ENCODE measurements at places on chromosomes 7 and 10.

DNA sequence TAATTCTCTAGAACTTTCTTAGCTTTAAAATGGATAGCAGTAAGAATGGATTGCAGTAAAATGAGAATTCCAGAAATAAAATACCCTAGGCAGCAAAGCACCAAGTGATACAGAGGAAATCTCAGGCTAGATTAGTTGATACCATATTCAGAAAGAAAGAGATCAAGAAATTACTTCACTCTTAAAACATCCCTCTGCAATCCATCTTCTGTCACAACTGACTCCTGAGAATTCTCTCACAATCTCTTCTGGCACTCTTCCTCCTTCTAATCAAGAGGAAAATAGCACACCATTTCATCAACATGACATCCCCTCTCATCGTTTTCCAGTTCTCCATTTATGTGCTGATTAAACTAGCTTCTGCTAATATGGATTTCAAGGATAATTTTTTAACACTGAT lies 42.2 kb upstream of the LAMB1 start:
- DNase-seq: no peak

GRCh38 chr7:135678612-135679575 lies 16.6 kb downstream of the STMP1 start:
- DNase-seq: no peak

DNA sequence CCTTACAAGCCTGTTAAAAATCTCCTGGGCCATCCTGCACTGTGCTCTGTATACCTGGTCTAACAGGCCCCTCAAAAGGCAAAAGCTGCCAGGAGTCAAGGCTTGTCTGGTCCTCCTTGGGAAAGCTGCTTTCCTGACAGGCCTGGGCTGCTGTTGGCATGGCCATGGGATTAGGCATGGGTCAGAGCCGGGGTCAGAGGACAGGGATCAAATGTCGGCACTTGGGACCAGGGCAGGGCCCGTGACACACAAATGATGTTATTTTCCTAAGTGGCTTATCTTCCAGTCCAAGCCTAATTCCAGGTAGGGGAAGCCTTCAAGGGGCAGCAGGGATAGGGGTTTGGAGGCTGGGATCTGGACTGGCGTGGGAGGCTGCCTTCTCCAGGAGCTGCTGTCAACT lies 191.5 kb upstream of the GPR26 start:
- no peak for DNase-seq

- no peak for DNase-seq
Observed at GRCh38 chr7:154674191-154674590, 328.7 kb downstream of the PAXIP1 start.

DNA sequence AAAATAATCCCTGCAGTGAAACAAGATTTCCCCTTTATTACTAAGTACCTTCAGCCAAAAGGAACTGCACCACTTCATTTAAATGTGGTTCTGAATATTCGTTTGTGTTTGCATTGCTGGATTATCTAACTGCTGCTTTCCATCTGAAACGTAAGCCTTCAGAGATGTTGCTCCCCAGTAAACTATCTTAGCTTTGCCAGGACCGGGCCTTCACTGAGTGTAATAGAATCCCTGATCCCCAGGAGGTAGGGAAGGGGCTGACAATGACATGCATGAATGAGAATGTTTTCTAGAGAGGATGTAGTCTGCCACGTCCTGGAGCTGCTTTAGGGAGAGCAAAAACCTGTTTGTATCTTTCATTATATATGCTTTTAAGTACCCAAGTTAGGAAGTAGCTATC lies 19.5 kb upstream of the INSYN2A start:
- DNase-seq: no peak

DNA sequence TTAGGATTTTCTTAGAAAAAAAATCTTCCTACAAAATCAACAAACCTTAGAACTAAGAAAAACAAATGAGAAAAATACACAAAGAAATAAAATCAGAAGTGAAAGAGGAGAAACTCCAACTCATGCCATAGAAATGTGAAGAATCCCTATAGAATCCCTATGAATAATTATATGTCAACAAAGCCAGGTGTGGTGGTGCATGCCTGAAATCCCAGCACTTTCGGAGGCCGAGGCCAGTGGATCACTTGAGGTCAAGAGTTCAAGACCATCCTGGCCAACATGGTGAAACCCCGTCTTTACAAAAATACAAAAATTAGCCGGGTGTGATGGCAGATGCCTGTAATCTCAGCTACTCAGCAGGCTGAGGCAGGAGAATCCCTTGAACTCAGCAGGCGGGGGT lies 27.1 kb downstream of the ACSM6 start:
- DNase-seq: no peak

DNA sequence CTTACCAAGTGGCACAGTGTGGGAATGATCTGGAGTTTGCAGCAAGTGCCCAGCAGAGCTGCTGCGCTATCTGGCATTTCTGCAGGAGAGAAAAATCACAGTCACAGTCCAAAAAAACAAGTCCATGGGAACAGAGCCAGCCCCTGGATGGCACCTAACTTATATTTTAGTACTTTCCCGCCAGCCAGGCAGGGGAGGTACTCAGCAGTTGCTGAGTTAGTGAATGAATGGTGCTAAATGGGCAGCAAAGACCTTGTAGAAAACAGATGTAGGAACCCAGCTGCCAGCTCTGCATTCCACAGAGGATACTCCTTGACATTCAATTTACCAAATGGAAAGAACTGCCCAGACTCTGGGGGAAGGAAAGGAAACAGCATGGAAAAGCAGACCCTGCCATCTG lies 54.5 kb downstream of the GSDME start:
- DNase-seq: no peak

DNA sequence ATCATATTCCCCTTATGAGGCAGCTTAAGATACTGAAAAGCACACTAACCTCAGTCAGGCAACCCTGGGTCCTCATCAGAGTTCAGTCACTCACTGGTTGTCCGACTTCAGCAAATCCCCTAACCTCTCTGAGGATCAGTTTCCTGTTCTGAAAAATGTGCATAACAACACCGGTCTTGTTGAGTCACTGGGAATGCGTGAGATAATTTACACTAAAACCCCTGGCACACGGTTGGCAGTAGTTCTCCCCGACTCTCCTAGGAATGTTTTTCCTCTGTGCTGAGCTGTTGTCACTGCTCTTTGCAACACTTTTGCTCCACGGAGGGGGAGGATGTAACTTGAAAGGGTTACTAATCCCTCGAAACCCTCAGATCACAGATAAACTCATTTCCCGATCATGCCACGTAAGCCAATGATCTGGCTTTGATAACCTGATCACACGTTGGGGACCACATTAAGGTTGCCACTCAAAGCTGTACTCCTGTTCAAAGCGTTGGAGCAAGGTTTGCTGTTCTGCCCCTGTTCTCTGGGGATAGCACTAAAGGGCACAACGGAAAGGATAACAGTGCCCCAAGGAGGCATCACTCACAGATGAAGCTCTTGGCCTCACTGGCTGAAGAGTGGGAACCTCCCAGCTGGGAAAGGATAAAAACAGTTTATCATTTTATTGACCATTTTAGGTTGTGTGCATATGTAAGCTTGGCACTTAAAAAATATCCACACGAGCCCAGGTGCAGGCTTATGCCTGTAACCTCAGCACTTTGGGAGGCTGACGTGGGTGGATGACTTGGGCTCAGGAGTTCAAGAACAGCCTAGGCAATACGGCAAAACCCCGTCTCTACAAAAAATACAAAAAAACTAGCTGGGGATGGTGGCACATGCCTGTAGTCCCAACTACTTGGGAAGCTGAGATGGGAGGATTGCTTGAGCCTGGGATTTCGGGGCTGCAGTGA lies 5.0 kb upstream of the RBM17 start:
- DNase-seq: peak; percentile 85

- no peak for DNase-seq
Observed at GRCh38 chr7:13560441-13560840, 429.0 kb downstream of the ETV1 start.

- DNase-seq: no peak
Observed at GRCh38 chr10:14017467-14017866, 313.3 kb downstream of the FRMD4A start.

DNA sequence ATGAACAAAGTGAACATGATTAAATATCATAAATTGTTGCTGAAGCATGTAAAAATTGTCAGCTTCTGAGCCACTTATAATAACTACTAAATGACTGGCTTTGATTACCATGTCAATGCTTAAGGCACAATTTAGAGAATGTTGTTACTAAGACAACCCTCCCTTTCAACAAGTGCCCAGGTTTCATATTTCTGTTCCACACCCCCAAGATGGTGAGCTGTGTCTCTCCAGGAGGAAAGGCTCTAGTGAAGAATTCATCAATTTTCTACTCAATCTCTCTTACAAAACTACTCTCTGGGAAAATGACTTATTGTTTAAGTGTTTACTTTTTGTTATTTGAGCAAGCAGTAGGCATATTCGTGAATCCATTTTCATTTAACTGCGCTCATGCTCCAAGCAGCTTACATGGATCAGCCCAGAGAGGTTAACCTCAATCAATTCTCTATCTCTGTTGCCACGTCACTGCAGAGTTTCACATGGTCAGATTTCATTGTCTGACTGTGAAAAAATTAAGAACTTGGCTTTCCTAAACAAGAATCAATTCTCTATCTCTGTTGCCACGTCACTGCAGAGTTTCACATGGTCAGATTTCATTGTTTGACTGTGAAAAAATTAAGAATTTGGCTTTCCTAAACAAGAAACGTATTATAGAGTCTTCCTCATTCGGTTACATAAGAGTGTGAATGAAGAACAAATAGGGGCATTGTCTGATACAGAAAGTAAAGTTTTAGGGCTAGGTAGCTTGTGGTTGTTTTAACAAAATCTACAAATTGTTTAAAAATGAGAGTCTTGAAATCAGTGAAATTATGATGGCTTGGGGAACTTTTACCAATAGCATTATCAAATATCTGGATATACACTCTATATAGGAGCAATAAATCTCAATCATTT lies 49.7 kb downstream of the CCDC71L start:
- no peak for DNase-seq

- DNase-seq: no peak
Observed at GRCh38 chr7:28076423-28077200, 104.0 kb downstream of the JAZF1 start.
